ENCODE measurements at places on chromosomes 2 and 18. TPM values are rescaled to one million over a fixed set of nuclear protein-coding genes. Genes with fewer than 3 reads are reported as not detected.

DNA sequence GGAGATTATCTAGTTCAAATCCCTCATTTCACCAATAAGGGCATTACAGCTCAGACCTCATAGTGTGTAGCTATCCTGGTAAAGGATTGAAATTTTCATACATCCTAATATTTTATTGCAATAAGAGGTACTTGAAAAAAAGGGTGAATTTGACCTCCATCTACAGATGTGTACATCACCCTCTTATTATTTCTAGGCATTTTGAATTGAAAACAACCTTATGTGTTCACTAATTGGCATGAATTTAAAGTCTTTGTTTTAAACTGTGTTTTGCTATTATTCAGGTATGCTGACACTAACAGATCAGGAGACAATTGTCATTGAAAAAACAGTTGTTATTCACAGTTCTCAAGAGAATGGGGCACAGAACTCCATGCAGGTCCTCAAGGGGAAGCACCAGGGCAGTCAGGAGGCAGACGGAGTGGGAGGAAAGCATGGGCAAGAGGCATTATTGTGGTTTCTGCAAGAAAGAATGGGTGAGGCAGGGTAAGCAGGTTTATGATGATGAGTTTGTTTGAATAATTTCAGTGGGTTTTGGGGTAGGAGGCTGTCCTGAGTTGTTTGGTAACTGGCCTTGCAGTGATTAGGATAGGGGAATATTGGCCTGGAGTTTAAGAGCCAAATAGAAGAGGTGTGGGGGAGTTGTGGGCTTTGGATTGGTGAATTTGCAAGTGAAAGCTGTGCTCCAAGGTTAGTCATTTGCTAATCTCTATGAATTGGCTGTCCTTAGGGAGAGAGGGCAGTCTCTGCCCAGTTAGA is 194.6 kb downstream of the GPD2 start:
- no peak for DNase-seq

SRD5A2 gene
- total RNA-seq, result not detected

GRCh38 chr2:163573652-163574051 is 162.2 kb downstream of the FIGN start:
- no peak for DNase-seq

BCL2 gene
- total RNA-seq, result 104 TPM

GRCh38 chr2:78928502-78928901 is 97.0 kb upstream of the REG3G start:
- no peak for DNase-seq

- DNase-seq, result no peak
Measured at GRCh38 chr2:16832910-16833309, 167.3 kb upstream of the CYRIA start.

DNA sequence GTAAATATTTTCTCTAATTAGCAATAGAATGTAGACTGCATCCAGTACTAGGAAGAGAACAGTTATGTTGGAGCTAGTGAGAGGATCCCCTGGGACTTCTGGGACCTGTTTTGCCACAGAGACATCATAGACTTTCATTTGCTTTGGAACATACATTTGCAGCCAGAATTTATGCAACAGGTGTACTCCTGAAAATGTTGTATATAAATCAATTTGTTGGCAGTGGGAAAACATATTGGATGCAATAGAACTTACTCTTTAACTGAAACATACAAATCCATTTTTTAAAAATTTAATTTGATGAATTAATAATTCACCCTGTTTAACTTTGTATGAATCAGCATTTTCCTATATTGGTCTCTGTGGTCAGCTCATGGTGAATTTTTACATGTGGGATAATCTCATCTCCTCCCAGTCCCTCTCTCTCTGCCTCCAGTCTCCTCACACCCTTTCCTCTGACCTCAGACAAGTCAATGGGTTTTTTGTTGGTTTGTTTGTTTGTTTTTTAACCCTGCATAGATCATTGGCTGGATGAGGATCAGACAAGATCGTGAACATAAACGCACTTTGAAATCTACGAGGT is 263.0 kb downstream of the LPIN1 start:
- DNase-seq, result no peak

ARHGAP15 gene
- 72.8 TPM for total RNA-seq

DNA sequence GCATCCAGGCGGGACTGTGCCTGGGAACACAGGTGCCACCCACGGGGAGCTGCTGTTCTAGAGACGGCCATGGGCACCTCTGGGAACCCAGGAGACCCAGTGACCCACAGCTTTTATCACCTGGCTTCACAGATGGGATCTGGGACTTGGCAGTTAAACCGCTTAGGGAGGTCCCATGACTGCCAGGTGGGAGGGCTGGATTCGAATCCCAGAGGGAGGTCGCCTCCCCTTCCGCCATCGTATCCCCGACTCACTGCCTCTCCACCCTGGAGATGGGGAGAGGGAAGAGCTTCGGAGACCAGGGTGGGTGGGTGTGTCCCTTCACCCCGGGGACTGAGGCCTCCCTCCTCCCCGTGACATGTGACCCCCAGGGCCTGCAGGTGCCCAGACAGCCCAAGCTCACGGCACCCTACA is 169.4 kb downstream of the RTP5 start:
- DNase-seq, result no peak

DNA sequence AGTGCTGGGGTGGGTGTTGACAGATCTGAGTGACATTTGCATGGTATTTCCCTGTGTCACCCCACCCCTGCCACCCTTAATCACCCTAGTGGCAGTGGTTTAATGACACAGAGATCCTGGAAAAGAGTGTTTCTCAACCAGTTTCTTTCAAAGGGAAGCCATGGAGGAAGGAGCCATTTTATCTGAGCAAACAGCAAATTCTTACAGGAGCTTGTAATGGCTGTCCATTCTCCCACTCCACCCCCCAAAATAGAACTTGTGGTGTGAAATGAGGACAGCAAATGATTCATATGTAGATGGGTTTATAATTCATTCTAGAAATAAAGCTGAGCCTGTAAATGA is 51.5 kb downstream of the CDC42EP3 start:
- DNase-seq, result no peak

DNA sequence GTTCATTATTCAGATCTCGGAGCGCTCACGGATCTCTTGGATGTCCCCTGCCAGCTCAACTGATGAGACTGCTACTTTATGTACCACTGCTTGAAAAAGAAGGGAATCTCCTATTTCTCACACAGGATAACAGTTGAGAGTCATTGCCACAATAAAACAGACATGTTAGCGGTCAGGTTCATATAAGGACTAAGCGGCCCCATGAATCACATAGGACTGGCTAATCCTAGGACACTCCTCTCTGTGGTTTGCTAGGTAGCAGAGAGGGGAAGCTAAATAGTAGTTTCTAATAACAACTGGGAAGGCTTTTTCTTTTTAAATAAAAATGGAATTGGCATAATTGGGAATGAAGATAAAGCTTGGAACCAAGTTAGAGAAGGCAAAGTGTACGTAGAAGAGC is 15.9 kb upstream of the TGFA start:
- DNase-seq, result no peak

ATIC gene
- total RNA-seq, result 319 TPM

COL3A1 gene
- not detected for total RNA-seq

- DNase-seq, result no peak
Measured at GRCh38 chr2:37459095-37459981, 114.9 kb downstream of the QPCT start.

DNA sequence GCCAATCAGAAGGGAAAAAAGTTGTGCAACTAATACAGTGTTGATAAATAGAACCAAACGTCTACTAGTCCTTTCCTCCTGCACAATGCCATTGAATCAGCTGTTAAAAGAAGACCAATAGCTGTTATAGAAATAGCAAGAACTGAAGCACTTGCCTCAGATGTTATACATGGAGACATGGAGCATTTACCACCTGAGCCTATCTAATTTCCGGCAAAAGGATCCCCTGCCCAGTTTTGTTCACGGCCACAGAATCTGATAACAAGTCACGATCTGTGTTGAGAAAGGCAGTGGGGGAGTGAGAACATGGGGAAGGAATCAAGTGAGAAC is 285.4 kb downstream of the ZEB2 start:
- DNase-seq, result no peak

- DNase-seq, result no peak
Measured at GRCh38 chr18:14925281-14925709, 177.3 kb downstream of the ANKRD30B start.

DNA sequence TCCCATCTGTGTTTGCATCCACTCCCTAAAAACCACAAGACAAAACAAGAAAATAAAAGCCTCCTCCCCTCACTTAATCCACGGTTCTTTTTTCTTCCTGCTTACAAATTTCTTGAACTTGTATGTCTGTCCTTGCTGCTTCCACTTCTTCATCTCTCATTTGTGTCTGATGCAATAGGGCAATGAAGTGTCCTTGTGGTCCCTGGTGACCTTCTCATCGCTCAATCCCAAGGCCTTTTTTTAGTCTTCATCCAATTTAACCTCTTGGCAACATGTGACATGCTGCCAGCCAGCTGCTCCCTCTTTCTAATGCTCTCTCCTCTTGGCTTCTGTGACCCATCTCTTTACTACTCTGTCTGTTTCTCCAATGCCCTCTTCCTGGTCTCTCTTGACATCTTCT is 87.6 kb downstream of the SEMA4F start:
- DNase-seq, result no peak

GRCh38 chr18:42937436-42937835 is 178.0 kb downstream of the RIT2 start:
- no peak for DNase-seq

GRCh38 chr18:44957025-44957424 is 276.3 kb downstream of the SETBP1 start:
- DNase-seq, result no peak

HOXD1 gene
- total RNA-seq, result not detected

GAL3ST2 gene
- total RNA-seq, result 0.89 TPM

GRCh38 chr2:192013211-192013610 is 166.3 kb upstream of the CAVIN2 start:
- DNase-seq, result no peak

DNA sequence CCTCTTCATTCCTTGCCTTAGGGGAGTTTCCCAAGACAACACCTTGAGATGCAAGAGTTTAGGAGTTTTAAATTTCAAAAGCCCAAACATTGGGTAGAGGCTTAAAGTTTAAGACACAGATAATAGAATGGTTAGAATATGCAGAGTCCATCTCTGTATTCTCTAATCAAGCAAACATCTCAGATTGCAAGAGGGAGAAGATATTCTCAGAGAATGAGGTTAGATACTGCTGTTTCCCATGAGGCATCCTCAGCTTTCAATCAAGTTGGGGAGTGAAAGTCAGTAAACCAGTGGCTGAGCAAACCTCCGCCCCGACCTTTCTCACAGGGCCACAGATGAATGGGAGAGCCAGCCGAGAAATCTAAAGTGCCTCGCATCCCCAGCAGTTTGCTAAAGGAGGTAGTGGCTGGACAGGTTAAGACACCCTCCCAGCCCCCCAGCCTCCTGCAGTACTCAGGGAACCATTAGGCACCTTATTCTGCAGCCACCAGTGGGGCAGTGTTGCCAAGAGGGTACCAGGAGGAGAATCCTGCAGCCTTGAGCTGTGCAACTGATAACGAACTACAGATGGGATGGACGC is 30.0 kb downstream of the FBXO36 start:
- DNase-seq, result no peak

GRCh38 chr2:77631007-77631406 is 108.8 kb upstream of the LRRTM4 start:
- DNase-seq, result no peak

DNA sequence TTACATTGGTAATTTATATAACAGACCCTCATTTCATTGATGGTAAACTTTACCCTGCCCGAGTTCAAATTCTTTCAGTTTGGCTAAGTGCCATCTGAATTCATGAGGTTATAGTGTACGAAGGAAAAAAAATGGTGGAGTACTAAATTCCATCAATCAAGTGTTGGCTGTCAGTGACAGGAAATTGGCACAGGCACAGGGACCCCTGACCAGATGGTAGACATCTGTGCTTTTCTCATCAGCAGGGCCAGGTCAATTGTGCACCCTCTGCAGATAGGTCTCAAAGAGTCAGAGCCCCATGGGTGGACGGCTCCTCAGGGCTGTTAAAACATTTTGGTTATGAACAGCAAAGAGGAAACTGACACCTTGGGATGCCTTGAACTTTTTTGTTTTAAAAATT is 439.2 kb downstream of the SETBP1 start:
- DNase-seq, result no peak

DNA sequence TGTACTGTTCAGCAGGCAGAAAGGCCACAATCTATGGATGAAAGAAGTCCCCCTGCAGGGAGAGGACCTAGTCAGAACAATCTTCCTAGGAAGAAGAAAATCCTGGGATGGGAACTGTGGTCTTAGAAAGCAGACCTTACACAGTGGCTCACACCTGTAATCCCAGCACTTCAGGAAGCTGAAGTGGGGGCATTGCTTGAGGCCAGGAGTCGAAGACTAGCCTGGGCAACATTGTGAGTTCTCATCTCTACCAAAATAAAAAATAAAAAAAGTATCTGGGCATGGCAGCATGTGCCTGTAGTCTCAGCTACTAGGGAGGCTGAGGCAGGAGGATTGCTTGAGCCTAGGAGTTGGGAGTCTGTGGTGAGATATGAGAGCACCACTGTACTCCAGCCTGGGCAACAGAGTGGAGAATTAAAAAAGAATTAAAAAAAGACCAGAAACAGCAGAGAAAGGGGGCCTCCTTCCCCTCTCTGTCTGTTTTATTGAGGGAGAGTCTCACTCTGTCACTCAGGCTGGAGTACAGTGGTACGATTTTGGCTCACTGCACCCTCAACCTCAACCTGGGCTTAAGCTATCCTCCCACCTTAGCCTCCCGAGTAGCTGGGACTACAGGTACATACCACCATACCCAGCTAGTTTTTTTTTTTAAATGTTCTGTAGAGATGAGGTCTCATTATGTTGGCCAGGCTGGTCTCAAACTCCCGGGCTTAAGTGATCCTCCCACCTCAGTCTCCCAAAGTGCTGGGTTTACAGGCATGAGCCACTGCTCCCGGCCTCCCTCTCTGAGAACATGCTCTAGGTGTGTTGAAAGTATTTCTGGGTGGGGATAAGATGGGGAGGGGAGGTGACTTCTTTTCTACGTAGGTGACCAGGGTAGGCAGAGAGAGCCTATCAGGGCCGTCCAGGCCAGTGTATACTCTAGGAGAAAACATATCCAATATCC is 7.4 kb downstream of the RHOB start:
- DNase-seq, result no peak

HOXD3 gene
- not detected for total RNA-seq

SMARCAL1 gene
- total RNA-seq, result 24.7 TPM

- DNase-seq, result no peak
Measured at GRCh38 chr2:8528863-8529262, 153.0 kb upstream of the ID2 start.

SERPINB5 gene
- not detected for total RNA-seq

DNA sequence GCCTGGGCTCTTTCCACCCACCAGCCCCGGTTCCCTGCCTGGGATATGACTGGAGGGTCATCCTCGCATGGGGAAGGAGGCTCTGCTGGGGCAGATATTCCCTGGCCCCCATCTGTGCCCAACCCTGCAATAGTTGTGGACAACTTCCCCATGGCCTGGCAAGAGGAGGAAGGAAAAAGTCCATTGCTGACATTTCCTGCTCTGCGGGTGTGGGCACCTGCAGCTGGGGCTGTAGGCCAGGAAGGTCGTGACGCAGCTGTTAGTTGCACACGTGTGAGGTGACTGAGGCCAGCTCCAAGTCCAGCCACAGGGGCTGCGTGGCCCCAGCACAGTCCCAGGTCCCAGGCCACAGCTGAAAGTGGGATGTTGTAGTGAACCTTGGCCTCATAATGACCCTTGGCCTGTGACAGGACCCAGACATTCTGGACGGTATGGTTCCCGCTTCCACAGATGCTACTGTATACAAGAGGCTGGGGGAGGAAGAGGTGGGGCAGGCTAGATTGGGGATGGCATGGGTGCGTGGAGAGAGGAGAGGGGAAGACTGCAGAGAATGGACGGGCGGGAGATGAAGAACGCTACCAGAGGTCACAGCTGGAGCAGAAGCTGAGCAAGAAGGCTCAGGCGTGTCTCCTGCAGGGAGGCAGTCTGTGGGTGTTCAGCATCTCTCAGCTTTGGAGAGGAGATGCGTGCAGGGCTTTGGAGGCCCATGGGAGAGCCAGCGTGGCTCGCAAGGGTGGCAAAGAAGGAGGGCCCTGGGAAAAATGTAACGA is 22.1 kb downstream of the OTOF start:
- no peak for DNase-seq

RABL2A gene
- total RNA-seq, result 11.8 TPM

All from activated CD8-positive, alpha-beta T cell treated with anti-CD3 and anti-CD28 coated beads for 36 hours (primary cell).